Stimulated activated CD8-positive, alpha-beta memory T cell treated with anti-CD3 and anti-CD28 coated beads, Interleukin-7, amount 100 ng/mL, for 1 hour (primary cell): ENCODE measurements at places on chromosomes 2 and 18.
A peak's percentile ranks its signal among the peaks of the same experiment; 100 is the strongest.

- no peak for DNase-seq
These were observed 639 bp downstream of the EPB41L3 start for GRCh38 chr18:5543036-5543680.

GRCh38 chr2:203928849-203929248 lies 7.7 kb upstream of the ICOS start:
- DNase-seq, result no peak

GRCh38 chr2:230564805-230565779 lies 147.6 kb upstream of the CAB39 start:
- no peak for DNase-seq

- no peak for DNase-seq
These were observed 156.4 kb downstream of the PLCL1 start for GRCh38 chr2:197960786-197961185.

DNA sequence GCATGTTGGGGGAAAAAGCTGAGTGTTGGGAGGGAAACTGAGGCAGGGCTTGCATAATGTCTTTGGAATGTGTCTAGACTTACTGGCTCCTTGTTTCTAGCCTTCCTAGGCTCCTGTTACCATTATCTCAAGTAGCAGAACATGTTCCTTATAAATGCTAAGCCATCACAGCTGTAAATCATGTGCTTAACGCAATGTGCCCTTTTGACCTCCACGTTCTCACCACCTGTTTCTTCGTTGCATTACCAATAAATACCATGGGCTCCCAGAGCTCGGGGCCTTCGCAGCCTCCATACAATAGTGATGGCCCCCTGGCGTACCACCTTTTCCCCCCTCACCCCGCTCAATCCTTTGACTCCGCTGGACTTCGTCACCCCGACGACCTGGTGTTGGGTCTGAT lies 54.0 kb upstream of the CWC22 start:
- no peak for DNase-seq

GRCh38 chr2:134207589-134208209 lies 46.2 kb upstream of the MGAT5 start:
- peak; percentile 29 for DNase-seq
